ENCODE measurements at places on chromosomes 5 and 9.

- DNase-seq = no peak
Observed at GRCh38 chr5:152349683-152350526, 55.2 kb downstream of the NMUR2 start.

DNA sequence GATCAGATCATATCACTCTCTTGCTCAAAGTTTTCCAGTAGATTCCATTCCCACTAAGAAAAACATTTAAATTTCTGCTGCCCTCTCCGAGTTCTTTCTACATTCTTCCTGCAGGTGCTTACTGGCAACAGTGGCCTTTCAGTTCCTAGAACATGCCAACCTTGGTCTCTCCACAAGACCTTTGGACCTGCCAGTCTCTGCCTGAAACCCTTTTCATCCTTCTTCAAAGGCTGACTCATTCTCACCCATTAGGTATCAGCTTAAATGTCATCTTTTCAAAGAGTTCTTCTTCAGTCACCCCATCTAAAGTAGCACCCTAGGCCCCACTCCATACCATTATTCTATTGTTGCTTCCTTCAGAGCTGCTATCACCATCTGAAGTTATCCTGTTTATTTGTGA lies 21.8 kb downstream of the PPIC start:
- DNase-seq = no peak

- no peak for DNase-seq
Observed at GRCh38 chr9:87498046-87498810, 561 bp downstream of the DAPK1 start.

GRCh38 chr9:116941266-116941665 lies 254.2 kb downstream of the TRIM32 start:
- DNase-seq = no peak

DNA sequence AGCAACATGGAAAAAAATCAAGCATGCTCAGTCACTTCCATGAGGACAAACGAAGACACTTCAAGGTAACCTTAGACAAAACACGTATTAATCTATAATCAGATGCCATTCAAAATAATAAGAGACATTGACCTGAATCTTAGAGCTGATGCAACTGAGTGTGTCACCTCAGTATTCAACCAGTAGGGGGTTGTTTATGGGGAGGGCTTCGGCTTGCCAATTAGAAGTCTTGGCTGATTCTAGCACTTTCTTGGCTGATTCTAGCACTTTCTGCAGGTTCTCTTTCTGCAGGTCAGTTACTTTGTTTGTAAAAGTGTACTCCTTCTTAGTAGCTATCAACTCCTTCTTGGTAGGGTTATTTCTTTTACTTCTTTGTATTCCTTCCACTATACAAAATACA lies 317.6 kb downstream of the ENC1 start:
- DNase-seq = no peak

GRCh38 chr9:16414451-16414850 lies 456.0 kb downstream of the BNC2 start:
- DNase-seq = no peak

- DNase-seq = no peak
Observed at GRCh38 chr5:147504535-147504934, 5.3 kb downstream of the DPYSL3 start.

DNA sequence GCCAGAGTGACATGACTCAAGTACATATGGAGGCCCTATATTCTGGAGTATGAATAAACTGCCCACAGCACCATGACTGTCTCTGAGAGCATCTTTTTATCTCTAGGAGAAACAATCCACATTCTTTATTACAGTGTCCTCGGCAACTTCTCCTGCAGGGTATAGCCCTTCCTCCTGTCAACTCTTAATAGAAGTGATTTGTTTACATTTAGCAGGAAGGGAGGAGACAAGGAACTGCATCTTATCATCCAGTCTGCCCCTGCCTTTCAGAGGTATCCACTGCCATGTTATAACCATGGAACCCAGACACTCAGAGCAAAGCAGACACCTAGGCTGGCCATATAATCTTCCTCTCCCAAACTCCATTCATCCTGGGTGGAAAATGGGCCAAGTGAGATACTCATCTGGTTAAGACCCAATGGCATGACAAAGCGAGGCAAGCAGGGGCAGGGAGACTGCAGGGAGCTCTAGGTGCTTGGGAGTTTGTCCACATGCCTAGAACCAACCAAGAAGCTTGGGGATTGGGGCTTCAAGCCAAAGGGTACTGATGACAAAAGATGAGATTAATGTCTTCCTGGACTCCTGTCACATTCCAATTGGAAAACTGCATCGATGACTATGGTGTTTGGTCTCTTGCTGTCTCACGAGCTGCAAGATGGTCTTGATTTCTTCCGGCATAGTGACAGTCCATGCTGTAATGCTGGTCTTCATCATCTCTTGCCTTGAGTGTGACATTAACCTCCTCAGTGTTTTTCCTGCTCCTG lies 620.5 kb upstream of the KLF4 start:
- no peak for DNase-seq

DNA sequence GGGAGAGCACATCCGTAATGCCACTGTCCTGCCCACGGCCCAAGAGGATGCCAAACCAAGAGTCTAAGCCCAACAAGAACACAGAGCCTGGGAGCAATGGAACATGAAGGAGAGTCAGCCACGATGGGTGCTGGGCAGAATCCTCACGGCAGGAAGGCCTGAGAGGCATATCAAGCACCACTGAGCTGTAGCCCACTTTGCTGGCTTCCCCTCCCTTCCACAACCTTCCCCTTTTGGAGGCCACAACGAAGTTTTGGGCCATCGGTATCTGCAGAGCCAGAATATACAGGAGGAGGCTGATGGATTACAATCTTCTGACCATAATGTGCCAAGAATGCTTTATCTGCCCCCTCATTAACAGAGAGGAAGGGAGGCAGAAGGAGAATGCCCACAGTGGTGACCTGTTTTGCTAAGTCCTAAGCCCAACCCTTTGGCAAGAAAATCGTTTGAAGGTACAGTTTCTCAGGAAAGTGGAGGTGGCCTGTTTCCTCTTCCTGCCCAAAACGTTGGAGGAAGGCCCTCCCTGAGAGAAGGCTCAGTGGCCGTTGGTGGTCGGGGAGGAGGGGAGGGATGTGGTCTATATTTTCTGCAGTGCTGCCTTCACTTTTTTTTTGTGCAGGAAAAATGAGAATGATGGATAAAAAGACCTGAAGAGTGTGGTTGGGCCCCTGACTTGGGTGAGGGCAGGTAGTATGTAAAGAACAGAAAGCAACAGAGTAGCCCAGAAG lies 26.2 kb downstream of the MACROH2A1 start:
- DNase-seq = no peak

DNA sequence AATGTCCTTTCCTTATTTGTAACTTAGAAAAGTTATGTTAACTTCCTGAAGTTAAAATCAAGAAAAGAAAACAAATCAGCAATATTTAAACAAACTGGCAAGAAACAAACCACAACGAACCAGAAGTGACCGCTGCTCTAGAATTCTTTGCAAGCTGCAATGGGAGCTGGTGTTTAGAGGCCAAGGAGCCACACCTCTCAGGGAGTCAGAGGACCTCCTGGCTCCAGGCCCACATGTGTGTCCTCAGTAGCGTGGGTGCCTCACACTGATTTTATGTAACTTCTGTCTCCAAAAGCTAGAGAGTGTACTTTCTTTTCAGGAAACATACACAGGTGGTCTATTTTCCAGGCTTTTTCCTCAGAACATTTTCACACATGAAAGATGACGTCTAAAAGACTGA lies 100.4 kb downstream of the IRX2 start:
- no peak for DNase-seq

DNA sequence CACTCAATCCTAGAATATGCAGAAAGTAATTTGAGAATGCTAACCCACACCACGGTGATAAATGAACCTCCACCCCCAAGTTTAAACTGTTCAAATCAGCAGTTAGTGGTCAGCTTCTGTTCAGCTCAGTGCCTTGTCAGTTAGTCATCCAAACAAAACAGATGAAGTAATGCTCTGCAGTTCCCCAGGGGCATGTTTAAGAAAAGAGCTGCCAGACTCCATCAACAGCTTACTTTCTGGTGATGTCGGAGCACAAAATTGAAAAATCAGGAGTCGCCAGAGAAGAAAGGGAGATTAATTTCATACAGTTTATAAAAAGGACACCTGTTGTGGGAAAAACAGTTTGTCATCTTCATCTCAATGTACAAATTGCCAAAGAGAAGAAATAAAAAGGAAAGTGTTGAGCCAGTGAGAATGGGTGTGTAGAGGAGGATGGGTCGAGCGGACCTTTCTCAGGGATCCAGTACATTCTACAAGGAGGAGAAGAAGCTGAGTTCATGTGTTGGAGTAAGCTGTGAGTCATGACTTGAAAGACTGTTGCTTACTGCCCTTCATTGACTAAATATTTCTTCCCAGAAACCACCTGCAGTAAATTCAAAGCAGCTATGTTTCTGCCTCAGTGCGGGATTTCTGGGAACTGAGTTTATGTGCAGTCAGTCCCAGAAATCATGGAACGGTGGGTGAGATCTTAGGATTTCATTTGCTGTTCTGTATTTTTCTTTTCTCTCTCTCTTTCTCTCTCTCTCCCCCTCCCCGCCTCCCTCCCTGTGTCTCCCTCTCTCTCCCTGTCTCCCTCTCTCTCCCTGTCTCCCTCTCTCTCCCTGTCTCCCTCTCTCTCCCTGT lies 13.7 kb downstream of the TRIO start:
- DNase-seq = no peak

- no peak for DNase-seq
Observed at GRCh38 chr5:135136546-135136945, 102.5 kb upstream of the PITX1 start.

- DNase-seq = no peak
Observed at GRCh38 chr5:130295235-130295634, 391.0 kb downstream of the CHSY3 start.

GRCh38 chr9:94692601-94693000 lies 33.9 kb upstream of the AOPEP start:
- no peak for DNase-seq

- no peak for DNase-seq
Observed at GRCh38 chr5:142222225-142222865, 102.5 kb downstream of the SPRY4 start.

DNA sequence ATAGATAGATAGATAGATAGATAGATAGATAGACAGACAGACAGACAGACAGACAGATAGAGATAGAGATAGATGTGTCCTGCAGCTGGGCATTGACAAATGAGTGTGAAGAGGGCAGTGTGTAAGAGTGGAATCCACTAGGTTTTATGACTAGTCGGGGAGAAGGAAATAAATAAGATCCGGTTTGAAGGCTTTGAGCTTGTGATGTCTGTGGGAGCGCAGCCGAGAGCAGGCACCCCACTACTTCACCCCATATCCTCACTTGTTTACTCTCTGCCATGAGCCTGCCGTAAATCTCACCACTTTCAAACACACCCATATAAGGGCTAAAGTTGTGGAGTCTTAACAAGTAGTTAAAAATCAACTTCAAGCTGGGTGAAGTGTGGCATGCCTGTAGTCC lies 1.4 kb upstream of the SUSD1 start:
- DNase-seq = no peak

GRCh38 chr9:98117984-98118639 lies 910 bp downstream of the TRIM14 start:
- peak; percentile 10 for DNase-seq

DNA sequence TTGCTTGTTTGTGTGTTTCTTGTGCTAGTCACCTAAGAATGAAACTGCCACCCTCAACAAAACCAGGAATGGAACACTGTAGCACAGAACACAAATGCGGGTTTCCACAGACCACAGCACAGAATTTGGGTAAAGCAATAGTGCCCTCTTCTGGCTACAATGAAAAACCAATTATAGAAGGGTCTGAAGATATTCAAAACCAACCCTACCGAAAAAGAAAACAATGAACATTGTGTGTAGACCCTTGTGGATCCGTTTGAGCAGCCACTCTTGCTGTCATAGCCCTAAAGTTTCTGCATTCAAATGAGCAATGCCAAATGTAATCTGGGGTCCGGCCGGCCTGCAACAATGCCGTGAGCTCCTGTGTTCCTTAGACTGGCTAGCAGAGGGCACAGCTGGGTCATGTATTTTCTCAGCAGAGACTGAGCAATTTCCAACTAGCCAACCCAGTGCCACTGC lies 8.3 kb upstream of the ENC1 start:
- no peak for DNase-seq

GRCh38 chr9:130672933-130673615 lies 8.7 kb downstream of the PRDM12 start:
- no peak for DNase-seq

- no peak for DNase-seq
Observed at GRCh38 chr5:35161652-35162273, 68.5 kb downstream of the PRLR start.

- DNase-seq = no peak
Observed at GRCh38 chr5:139574641-139575312, 13.6 kb downstream of the UBE2D2 start.

- DNase-seq = no peak
Observed at GRCh38 chr5:418162-419121, 24.5 kb upstream of the EXOC3 start.

DNA sequence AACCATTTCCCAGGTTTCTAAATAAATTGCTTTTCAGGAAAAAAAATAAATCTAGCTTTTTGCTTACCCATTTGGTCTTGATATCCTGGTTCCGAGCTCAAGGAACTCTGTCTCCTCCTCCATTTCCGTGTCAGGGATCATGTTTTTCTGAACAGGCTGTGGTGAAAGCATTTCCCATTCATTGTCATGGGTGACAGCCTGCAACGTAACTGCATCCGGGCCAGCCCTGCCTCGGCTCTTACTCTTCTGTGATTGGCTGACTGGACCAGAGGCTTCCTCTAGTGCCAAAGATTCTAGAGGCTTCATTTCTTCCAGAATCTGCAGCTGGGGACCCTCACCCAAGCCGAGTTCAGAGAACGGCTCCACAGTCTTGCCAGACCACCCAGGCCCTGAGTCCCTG lies 61.0 kb upstream of the PCA3 start:
- DNase-seq = no peak

- no peak for DNase-seq
Observed at GRCh38 chr9:15401266-15401665, 21.4 kb upstream of the SNAPC3 start.

- DNase-seq = no peak
Observed at GRCh38 chr9:134240361-134240760, 76.0 kb upstream of the RNU6ATAC start.

GRCh38 chr5:39264528-39264927 lies 45.2 kb upstream of the FYB1 start:
- DNase-seq = no peak
